A549 treated with DMSO at 1 μM for 4 hours (cell line): ENCODE measurements at places on chromosomes 5 and 9. TPM values are rescaled to one million over a fixed set of nuclear protein-coding genes. Genes with fewer than 3 reads are reported as not detected.

The NOXA1 gene
- total RNA-seq, result 0.66 to 1.7 TPM (median 1.4 TPM) in 5 replicates

The GZMA gene
- not detected in 5 replicates for total RNA-seq

The IRX2 gene
- total RNA-seq, result 1.1 to 1.7 TPM (median 1.4 TPM) in 5 replicates

The MPDZ gene
- total RNA-seq, result 12.0 to 15.2 TPM (median 13.2 TPM) in 5 replicates

The PCDHB13 gene
- 0.05 to 0.09 TPM (median 0.06 TPM) in 5 replicates for total RNA-seq

The TAF1L gene
- 0.02 TPM in 1 of 5 replicates, not detected in the others for total RNA-seq
